ENCODE measurements at places on chromosomes 16 and 17.

GRCh38 chr17:48632579-48633265 lies 6.6 kb upstream of the HOXB9 start:
- DNase-seq, result no peak

DNA sequence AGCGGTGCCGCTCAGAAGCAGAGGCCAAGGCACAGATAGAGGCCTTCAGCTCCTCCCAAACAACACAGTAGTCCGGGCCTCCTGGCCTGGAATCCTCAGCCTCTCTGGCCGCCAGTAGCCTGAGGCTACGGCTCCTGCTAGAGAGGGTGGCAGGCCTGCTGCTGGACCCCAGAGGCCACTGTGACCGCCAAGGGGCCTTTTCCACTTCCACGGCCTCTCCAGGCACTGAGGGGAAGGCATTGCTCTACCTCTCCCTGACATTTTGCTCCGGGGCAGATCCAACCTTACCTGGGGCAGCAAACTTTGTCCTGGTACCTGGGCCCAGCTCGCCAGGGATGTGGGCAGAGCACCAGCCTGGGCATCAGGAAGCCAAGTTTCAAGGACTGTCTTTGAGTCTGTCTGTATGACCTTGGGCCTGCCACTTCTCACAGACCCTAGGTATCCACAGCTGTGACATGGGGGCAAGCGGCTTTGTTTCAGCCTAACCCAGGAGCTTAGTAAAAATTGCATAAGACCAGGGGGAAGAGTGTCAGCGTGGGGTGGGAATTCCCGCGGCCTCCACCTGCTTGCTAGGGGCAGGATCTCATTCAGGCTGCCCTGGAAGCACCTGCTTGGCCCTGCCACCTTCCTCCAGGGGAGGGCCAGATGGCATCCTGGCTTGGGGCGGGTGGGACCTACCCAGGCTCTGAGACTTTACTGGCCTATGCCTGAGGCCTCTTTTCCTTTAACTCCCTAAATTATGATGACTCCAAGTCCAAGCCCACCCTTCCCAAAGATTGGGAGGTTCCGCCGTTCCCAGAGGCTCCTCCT lies 33.2 kb downstream of the ADGRG5 start:
- no peak for DNase-seq

GRCh38 chr17:55175788-55176427 lies 88.9 kb upstream of the HLF start:
- no peak for DNase-seq

DNA sequence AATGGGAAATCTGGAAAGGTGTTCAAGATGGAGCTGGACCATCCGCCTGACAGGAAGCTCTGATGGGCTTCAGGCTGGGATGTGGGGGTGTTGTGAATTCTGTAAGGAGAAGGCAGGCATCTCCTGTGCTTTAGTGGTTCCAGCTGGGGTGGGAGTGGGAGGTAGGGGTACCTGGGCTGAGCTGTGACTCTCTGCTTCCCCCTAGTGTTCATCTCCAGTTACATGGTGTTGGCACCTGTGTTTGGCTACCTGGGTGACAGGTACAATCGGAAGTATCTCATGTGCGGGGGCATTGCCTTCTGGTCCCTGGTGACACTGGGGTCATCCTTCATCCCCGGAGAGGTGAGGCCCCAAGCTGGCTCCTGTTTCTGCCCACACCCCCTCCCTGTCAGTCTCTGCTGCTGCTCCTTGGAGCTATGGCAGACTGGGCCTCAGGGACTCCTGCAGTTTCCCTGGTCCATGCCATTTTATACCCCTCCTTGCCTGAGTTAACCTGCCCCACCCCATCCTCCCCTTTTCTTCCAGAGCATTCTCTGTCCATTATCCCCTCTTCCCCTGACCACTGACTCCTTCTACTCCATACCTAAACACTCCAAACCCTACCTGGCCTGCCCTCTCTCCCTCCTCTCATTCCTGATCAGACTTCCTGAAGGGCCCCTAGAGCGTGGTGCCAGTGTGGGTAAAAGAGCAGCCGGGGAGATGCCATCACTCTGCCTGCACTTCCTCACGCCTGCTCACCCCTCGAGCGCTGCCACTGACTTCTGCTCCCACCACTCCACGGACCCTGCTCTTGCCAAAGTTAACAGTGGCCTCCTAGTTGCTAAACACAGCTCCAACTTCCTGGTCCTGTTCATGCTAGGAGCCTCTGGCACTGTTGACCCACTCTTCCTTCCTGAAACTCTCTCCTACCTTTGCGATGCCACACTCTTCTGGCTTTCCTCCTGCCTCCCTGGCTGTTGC lies 3.4 kb downstream of the SPNS1 start:
- no peak for DNase-seq

DNA sequence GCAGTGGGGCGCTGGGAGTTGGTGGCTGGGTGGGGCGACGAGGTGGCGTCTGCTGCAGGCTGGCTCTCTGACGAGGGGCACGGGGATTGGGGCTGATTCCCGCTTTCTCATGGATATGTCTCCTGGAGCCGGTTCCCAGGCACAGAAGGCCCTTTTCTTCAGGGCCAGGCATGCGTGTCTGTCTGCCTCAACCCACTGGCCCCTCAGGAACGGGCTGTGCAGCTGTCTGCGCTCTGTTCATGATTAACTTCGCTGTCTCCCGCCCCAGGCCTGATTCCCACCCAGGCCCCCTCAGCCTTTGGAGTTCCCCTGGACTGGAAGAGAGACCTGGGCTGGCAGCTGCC lies 53.1 kb downstream of the RAP1GAP2 start:
- DNase-seq, result no peak

DNA sequence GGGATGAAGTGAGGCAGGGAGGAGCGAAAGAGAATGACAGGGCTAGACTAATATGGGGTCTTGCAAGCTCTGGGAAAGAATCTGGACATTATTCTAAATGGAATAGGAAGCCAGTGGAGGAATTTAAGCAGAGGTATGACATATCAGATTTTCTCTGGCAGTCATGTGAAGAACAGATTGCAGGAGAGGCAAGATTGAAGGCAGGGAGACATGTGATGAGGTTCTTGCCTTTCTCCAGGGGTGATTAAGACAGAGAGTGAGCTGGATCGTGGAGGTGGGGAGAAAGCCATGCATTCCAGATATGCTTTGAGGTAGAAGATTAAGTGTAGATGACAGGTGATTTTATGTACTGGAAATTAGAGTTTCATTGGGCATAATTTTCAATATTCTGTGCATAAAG lies 4.3 kb upstream of the THAP11 start:
- DNase-seq, result no peak

- DNase-seq, result no peak
Measured at GRCh38 chr17:21029515-21029914, 13.3 kb downstream of the USP22 start.

DNA sequence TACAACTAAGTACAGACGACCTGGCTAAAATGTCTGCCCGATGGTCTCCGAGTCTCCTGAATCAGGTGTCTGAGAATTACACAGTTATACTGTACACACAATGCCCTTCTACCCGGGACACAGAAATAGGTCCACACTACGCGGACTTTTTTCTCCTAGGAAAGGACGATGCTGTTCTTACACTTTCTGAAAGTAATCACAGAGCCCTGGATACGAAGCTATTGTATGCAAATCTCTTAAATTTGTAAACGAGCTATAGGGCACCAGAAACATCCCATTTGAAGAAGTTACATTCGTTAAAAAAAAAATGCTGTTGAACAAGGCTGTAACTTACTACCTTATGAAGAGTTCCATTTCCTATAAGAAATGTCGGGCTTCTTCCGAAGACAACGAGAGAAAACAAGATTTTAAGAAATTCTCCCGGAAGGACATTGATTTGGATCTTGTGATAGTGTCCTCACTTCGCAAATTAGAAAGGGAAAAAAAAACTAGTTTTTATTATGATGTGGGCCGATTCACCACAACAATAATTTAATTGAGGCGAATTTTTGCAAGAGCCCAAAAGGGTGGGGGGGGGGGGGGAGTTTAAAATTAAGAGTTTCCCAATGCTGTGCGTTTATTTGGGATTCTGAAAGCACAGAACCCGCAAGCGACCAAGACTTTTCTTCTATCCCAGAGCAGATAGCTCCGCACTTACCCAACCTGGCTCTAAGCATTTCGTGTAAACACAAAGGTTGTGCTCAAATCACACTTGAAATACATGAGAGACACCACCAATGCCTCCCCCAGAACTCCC lies 1.5 kb upstream of the SOX9 start:
- DNase-seq, result no peak

DNA sequence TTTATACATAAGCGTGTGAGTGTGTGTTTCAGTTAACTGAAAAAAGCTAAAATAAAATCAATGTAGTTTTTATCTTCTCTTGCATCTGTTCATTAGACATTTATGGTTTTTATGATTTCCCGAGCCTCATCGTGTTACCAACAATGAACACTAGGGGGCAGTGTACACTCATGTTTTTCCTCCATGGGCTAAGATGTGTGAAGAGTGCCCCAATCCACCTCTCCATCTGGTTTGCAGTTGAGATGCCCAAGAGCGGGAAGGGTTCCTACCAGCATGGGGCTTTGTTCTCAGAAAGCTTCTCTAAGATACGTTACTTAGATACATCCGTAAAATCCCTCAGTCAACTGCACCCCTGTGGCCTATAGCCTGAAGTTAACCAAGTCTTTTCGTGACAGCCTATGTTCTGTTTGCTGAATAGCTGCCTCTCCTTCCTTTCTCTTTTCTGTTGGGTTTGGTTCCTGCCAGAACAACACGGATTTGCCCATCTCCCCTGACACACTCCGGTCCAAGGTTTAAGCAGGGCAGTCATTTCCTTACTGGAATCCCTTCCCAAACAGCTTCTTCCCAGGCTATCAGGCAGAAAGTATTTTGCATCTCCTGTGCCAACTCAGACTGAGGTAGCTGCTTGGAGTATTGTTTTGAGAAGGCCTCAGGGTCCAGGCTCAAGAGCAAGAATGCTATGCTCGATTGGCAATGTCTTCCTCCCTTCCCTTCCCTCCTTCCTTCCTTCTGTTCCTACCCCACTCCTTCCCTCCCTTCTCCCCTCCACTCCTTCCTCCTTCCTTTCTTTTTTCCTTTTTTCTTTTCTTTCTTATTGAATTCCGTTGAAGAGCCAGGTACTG lies 12.9 kb upstream of the ELAC2 start:
- peak; percentile 55 for DNase-seq

DNA sequence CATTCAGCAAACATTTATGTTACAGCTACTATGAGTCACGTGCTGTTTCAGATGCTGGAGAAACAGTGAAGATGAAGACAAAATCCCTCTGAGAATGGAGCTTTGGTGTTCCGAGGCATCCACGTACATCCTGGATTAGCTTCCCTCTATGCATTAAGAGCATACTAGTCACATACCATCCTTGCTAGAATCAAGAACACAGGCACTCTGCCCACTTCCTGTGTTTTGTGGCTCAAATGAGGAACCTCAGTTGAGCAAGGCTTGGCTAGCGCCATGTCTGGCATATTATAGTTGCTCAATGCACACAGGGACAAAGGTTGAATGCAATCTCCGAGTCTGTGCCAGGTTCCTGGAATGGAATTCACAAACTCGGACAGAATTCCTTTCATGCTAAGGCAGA lies 297.5 kb downstream of the XYLT1 start:
- DNase-seq, result peak; percentile 34

DNA sequence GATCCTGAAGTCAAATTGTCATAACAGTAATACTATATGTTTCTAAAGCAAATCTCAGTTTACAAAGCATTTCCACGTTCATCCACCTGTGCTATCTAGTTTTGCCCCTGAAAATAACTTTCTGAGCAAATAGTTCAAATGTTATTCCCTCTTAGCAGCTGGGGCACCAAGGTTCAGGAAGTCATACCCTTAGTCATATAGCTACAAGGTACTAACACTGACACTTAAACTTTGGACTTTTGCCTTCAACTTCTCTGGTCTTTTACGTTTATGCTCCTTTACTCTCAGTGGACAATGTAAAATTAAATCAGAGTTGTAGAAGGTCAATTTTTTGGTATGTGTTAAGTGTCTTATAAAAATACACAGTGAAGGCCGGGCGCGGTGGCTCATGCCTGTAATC lies 33.0 kb downstream of the COX11 start:
- no peak for DNase-seq

DNA sequence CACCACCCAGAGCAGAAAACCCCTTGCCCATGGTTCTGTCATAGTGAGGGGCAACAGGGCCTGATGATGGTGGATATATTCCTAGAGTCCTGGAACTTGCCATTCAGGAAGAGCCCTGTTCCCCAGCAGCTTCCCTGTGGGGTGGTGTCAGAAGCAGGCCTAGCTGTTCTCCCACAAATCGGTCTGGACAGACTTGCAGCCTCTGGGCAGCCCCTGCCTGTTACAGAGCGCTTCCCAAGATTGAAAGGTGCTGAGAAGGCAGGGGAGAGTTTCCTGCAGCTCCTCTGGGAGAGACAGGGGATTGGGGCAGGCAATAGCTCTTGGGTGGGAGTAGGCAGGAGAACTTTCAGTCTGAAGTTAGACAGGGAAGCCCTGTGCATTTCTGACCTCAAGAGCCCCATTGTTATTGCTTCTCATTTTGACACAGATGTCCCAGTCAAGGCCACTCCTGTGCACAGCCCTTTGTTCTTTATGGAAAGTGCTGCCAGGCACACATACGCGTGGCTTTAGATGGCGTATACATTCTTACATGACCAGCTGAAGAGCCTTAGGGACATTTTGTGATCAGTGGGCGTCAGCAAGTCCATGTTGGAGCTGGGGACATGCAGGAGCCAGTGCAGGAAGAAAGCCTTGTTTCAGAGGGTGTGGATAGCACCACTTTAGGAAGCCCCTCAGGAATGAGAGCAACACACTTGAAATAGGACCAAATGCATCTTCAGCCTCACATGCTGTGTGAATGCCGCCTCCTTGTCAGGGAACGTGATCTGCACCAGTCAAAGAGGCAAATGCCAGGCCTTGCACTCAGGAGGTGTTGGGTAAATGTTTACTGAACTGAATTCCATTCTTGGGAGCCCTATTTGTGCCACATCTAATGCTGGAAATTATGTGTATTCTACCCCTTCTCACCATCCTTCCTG lies 67.5 kb downstream of the GNAO1 start:
- DNase-seq, result no peak

DNA sequence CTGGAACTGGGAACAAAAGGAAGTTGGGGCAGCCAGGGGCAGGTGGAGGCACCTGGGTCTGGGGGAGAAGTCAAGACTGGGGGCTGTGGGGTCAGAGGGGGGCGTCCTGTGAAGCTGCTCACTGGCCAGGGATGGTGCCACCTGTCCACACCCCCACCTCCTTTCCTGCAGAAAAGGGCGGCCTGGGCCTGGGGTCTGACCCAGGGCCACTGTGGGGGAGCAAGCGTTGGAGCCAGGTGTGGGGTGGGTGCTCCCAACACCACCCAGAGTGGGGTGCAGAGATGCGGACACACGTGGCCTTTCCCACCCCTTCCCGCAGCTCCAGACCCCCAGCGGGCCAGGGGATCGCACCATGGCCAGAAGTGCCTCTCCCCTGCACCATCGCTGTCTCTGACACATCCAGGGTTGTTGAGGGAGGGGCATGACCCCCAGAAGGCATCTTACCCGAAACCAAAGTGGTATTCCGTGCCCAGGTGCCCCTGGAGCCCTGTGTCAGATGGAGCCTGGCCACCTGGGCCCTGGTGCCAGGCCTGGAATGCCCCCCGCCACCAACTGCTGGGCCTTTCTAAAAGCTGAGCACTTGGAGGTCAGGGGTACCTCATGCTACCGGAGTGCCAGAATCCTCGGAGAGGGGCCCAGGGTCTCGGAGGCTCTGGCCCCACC lies 2.6 kb upstream of the SLC16A3 start:
- no peak for DNase-seq

- DNase-seq, result no peak
Measured at GRCh38 chr17:1160591-1161390, 19.0 kb downstream of the ABR start.

- peak; percentile 19 for DNase-seq
Measured at GRCh38 chr17:79808763-79809529, 12.1 kb upstream of the CBX8 start.

GRCh38 chr16:79845033-79845733 lies 244.6 kb upstream of the MAF start:
- DNase-seq, result no peak
